ENCODE measurements at places on chromosomes 16 and 17.

DNA sequence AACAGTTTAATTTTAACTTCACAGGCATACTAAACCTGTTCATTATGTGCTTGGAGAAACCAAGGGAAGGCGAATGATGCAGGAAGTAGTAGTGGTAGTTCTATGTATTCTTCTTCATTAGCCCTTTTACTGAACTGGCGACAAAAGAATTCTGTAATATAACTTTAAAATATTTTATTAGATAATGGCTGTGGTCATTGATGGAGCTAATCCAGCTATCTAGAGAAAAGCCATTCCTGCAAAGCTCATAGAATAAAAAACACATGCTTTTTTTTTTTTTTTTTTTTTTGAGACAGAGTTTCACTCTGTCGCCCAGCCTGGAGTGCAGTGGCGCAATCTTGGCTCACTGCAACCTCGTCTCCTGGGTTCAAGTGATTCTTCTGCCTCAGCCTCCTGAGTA is 23.5 kb downstream of the TANC2 start:
- DNase-seq = no peak

DNA sequence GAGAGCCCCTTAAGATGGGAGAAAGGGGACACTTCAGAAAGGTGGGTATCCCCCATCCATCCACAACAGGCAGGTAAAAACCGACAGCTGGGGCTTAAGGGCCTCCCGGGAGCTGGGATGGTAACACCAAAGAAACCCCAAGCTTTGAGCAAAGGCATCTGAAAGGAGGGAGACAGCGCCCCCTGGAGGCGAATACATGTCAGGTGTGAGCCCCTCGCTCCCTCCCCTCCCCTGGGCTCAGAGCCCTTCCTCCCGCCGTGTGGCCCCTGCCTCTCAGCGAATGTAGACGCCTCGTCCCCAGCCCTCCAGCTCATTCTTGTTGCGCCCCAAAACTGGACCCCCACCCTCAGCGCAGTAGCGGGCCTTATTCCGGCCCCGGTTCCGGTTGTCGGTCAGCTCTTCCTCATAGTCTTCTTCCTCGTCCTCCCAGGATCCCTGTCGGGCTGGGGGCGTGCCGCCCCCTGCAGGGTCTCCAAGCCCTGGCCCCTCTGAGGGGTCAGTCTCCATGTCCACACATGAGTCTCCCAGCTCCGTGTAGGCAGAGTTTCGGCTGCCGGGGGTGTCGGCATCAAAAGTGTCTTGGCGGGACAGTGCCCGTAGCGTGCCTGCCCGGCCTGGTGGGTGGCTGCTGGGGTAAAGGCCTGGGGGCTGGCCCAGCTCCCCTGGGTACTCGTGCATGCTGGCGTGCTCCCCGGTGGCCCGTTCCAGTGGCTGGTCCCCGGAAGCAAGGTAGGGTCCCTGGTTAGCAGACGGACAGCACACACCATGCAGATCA is 9.1 kb upstream of the ARL5C start:
- peak; percentile 83 for DNase-seq

DNA sequence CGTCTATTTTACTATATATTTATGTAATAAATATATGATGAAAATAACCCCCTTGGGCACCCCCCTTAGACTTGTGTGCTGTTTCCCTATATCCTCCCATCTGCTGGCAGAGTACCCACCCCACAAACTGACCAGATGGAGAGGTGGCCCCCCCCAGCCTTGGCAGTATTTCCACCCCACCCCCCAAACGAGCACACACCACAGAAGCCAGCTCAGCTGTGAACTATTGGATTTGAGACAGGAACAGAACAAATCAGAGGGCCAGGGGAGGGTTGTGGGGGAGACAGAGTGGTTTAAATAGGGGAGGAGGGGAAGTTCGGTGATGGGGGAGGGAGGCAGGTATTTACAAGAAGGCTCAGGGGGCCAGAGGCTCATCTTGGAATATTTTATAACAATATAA is 7.8 kb downstream of the NR1D1 start:
- peak; percentile 14 for DNase-seq

DNA sequence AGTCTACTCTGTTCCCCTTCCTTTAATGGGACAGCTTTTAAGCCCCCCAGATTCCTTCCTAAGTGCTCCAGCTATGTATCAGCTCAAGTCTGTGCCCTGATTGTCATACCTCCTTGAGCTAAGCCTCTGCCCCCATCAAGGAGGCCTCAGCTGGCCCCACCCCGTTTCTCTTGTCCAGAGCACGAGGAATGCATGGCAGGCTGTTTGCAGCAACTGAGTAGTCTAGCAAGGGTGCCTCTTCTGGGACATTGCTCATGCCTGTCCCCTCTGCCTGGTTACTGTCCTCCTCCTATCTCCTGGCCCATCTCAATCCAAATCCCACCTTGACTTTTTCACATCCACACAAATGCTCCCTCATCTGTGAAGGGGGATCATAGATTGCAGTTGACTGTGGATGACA is 27.8 kb upstream of the TMEM220 start:
- DNase-seq = no peak

Data from Right ventricle myocardium superior (tissue), 1 donor.